ENCODE measurements at places on chromosomes 4 and X. TPM values are rescaled to one million over a fixed set of nuclear protein-coding genes. Genes with fewer than 3 reads are reported as not detected.

EFNB1 gene
- total RNA-seq: 43.4 TPM

- no peak for DNase-seq
These were observed 14.0 kb downstream of the CFAP97 start for GRCh38 chr4:185189606-185190305.

HSFX1 gene
- total RNA-seq: 0.47 TPM

- no peak for DNase-seq
These were observed 555.0 kb downstream of the ANKRD50 start for GRCh38 chr4:124157396-124158083.

DNA sequence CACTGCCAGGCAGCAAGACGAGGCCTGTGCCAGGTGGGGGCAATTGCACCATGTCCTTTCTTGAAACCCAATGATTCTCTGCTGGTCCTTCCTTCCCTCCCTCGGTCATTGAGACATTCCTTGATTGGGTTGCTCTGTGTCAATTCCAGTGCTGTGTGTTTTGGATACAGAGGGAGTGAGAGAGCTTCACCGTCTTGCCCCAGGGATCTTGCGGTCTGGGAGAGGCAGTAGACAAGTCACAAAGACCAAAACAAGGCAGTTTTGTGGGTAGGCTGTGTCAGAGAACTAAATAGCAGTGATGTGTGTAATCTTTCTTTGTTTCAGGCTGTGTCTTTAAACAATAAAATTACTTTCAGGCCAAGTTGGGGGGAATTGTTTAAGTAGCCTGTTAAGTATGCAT lies 38.8 kb upstream of the TADA2B start:
- DNase-seq: no peak

REELD1 gene
- total RNA-seq: not detected

DNA sequence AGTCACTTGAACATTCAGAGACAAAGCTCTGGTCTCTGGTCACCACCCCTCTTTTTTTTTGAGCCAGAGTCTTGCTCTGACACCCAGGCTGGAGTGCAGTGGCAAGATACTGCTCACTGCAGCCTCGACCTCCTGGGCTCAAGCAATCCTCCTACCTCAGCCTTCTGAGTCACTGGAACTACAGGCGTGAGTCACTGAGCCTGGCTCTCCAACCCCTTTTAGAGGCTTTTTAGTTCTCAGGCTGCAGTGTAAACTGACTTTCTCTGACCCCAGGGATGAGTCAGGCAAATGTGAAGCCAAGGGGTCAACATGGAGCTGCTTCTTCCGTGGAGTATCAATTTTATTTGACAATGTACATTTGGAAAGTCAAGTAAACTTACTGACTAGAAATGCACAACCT lies 229.2 kb downstream of the PTTG2 start:
- peak; percentile 69 for DNase-seq

GRIA2 gene
- total RNA-seq: not detected

- DNase-seq: peak; percentile 39
These were observed 33.4 kb downstream of the CYTL1 start for GRCh38 chr4:4985844-4986243.

GRCh38 chrX:104351173-104351769 lies 96.5 kb upstream of the ESX1 start:
- peak; percentile 72 for DNase-seq

DNA sequence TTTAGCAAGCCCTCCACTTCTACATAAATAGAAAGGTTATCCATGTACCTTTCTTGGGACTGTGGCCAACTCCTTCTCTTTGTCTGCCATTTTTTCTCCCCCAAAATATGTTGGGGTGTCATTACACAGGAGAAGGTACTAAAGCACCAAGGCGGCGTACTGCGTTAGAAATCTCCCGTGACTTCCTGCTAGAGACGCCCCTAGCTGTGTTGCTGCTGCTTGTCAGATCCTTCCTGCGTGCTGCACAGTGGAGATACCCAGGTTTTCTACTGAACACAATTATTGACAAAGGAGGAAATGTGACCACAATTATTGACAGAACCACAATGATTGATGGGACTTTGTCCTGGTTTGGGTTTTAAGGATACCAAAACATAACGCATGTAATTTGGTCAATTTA lies 97.7 kb downstream of the EFHC2 start:
- DNase-seq: no peak

DNA sequence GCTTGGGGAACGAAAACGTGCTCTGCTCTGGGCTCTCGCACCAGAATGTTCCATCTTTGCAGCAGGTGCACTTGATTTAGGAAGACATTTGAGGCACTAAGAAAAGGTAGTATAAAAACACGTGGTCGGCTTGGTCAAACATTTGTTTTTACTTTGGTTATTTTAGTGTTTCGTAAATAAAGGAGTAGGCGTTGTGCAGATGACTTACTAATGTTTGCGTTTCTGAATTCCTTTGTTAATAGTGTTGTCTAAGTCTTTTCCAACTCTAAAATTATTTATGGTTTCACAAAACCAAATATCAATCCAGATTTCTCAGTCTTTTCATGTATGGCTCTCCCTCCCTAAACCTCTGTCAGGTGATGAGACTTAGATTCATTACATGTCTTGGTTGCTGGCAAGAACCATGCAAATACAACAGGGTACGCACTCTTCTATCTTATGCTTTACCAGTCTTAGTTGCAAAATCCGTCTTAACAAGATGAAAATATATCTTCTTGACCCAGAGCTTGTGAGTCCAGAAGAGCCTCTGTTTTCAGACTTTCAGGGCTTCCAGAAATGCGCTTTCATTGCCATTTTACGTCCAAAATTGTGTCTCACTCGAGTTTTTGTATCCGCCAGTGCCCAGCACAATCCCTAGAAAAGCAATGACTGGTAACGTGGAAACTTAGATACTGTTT lies 686 bp downstream of the MTHFD2L start:
- DNase-seq: peak; percentile 38

DNA sequence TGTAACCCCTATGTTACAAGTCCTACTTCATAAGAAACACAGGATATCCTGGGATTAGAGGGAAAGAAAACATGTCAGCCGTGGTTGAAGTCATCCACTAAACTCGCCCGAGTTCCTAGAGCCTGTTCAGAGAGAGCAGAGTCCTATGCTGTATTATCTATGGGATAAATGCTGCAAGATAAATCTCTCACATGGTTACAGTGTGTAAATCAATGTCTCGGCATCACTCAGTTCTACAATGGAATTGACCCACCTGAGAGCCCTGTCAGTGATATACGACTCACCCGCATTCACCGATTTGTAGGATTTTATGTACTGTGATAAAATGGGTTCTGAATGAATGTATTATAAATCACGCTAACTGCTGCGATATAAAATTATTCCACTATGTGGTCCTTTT lies 127.8 kb upstream of the ANXA3 start:
- DNase-seq: no peak

DNA sequence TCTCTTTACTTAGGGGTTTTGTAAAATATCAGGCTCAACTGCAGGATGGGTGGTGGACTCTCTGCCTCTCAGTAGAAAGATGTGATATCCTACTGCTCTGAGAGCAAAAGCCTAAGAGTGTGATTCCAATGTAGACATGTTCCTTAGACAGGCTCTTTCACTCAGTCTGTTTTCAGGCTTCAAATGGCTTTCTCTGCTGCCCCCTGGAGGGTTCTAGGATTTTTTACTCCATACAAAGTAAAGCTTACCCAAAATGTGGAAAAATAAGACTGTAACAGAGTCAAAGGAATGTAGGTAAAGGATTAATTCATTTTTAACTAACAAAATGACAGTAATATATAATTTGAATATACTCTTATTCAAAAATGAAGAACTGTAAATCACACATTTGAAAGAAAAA lies 32.1 kb downstream of the ZGRF1 start:
- DNase-seq: peak; percentile 72

- DNase-seq: no peak
These were observed 15.9 kb upstream of the XKRX start for GRCh38 chrX:100944601-100945000.

GRCh38 chr4:26858947-26859401 lies 1.7 kb upstream of the STIM2 start:
- DNase-seq: peak; percentile 3

PABPC5 gene
- 2.0 TPM for total RNA-seq

- peak; percentile 33 for DNase-seq
These were observed 9.8 kb upstream of the P2RY8 start for GRCh38 chrX:1546691-1547251.

GRCh38 chrX:34810364-34810763 lies 132.2 kb upstream of the FAM47B start:
- no peak for DNase-seq

DNA sequence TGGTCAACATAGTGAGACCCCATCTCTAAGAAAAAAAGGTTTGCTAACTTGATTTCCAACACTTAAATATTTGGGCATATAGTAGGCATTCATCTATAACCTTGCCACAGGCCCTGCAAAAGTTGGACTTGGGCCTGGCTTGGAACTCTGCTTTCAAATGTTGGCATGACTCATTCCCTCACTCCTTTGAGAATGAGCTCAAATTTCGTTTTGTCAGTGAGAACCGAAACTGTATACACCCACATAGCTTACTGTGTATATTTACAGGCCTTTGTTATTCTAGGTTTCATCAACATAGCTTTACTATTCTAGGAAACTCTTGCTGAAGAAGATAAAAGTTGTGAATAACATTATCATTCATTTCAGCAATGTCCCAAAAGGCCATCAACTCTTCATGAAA lies 88.7 kb upstream of the ELOVL6 start:
- DNase-seq: no peak

DNA sequence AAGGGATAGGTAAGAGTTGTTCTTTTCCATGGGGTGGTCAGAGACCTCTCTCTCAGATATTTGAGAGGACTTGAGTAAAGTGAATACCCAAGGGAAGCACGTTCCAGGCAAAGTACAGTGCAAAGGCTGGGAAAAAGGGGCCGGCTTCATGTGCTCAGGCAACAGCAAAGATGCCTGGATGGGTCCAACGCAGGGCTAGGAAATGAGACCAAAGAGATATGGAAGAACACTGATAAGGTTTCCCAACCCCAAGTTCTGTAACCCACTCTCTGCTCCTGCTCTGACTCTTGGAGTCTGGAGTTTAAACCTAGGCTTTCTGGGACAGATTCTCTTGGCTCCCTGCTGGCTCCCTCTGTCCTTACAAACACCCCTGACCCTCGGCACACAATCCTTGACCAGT lies 36.2 kb upstream of the PROM1 start:
- DNase-seq: no peak

- no peak for DNase-seq
These were observed 72.1 kb downstream of the GATB start for GRCh38 chr4:151688785-151689043.

GYPB gene
- total RNA-seq: not detected

- no peak for DNase-seq
These were observed 11.1 kb downstream of the DOK7 start for GRCh38 chr4:3473996-3474765.

DNA sequence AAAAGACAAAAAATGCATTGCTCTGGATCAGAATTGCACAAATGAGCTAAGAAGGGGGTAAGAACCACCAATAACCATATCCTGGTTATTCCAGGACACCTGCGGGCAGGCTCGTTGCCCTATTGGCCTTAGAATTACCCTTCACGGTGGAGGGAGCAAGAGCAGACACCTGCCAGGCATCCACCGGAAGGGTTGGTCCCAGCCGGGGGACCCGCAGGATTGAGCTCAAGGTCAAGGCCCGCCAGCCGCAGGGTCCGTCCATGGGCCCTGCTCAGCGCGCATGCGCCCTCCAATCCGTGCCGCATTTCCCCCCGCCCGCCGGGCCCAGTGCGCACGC lies 575 bp downstream of the SLC25A6 start:
- DNase-seq: no peak

DNA sequence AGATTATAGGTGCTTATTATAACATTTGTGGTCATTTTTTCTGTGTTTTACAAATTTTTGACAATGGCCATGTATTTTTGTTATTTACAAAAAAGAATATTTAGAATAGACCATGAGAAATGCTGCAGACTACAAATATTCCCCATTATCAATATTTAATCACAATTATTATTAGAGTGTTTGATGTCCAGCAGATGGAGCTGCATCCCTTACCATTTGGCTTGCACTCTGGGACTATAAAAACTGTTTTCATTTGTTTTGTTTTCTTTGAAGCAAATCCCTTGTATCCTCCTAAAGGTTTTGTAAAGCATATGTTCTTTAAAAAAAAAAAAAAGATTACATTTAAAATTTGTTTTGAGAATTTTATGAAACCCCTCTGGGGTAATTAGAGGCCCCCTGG lies 85.6 kb upstream of the CXorf66 start:
- DNase-seq: peak; percentile 6

CXCL6 gene
- total RNA-seq: 0.37 TPM

DNA sequence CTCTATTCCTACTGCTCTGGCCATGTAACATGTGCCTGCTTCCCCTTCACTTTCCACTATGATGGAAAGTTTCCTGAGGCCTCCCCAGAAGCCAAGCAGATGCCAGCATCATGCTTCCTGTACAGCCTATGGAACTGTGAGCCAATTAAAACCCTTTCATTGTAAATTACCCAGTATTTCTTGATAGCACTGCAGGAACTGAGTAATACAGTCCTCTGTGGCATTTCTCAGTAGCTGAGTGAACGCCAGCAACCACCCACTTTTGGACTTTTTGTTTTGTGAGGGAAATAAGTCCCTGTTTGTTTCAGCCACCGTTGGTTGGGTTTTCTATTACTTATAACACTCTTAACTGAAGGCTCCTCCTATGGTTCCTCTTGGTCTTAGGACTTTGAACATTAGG lies 104.1 kb downstream of the C4orf51 start:
- DNase-seq: no peak

- no peak for DNase-seq
These were observed 2.8 kb downstream of the TMEM185A start for GRCh38 chrX:149628768-149629167.

FGFR3 gene
- total RNA-seq: 1.4 TPM

GRCh38 chr4:181752516-181752915 lies 490.7 kb upstream of the TENM3 start:
- DNase-seq: no peak

All from dermis blood vessel endothelial cell (primary cell).